ENCODE measurements at places on chromosomes 5 and 9.

GRCh38 chr5:59607138-59607765 lies 286.3 kb downstream of the PDE4D start:
- DNase-seq: no peak

DNA sequence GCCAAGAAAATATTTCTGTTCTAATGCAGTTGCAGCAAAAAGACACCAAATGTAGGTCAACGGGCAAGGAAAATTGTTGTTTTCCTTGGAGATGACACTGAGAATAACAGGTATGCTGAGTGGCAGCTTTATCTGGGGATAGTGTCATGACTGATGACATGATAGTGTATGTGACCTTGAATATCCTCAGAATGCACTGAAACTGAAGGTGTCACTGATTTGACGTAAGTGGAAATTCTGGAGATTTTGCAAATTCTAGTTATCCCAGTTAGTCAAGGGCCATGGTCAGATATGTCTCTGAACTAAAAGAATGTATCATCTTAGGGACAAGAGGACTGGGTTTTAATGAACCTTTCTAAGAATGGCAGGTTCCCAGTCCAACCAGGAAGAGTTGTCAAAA lies 138.0 kb upstream of the C9orf72 start:
- no peak for DNase-seq

DNA sequence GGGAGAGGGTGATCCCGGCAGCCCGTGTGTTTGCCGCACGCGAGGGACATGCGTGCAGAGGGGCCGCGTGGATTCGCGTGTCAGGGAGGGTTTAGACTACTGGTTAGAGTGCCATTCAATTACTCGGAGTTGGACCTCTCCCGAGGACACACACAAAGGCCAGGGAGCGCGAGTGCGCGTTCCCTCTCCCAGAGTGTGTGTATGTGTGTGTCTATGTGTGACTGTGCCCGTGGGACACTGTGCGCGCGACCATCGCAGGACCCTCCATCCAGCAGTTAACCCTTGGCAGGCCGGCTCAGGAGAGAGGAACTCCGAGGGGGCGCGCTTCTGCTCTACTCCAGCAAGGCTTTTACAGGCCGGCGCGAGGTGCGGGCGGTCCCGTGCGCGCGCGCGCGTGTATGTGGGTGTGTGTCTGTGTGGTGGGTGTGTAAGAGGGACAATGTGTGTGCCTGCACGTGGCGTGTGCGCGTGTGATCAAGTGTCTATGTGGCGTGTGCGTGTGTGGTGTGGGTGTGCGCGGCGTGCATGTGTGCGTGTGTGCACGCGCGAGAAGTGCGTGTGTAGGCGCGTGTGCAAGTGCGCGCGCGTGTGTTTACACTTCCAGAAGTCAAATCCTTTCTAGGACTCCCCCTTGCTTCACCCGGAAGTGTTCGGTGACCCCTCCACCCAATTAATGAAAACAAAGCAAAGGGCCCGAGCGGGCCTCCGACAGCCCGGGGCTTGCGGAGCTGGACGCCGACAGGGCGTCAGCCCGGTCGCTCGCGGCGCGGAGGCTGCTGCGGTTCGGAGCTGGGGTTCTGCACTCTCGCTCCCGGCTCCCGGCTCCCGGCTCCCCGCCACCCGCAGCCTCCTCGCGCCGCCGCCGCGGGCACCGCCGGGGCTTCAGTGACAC lies 75.3 kb upstream of the TBCA start:
- DNase-seq: no peak

- DNase-seq: no peak
Measured at GRCh38 chr5:138506370-138507306, 36.4 kb downstream of the ETF1 start.

DNA sequence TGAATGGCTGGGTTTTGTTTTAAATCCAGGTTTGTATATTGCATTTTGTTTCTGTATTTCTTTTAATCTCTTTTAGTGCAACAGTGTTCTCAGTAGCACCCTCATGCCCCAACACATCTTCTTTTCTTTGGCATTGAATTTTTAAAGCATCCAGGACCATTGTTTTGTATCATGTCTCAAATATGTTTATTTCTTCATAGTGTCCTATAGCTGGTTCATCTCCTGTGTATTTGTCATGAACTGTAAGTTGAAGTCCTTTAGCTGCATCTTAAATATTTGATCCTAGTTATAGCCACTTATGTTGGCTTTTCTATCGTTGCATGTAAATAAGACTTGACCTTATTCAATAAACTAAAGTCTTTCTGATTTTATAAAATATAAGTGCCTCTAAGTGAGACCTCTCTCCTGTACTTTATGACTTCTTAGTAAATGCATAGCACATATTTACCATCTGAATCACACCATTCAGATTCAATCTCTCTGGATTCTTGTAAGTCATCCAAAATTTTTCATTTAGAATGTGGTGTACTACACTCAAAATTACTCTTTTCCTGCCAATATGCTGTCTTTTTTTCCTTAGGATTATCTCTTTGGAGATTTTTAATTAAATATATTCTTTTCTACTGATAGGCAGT lies 21.0 kb upstream of the ERCC6L2 start:
- DNase-seq: no peak

DNA sequence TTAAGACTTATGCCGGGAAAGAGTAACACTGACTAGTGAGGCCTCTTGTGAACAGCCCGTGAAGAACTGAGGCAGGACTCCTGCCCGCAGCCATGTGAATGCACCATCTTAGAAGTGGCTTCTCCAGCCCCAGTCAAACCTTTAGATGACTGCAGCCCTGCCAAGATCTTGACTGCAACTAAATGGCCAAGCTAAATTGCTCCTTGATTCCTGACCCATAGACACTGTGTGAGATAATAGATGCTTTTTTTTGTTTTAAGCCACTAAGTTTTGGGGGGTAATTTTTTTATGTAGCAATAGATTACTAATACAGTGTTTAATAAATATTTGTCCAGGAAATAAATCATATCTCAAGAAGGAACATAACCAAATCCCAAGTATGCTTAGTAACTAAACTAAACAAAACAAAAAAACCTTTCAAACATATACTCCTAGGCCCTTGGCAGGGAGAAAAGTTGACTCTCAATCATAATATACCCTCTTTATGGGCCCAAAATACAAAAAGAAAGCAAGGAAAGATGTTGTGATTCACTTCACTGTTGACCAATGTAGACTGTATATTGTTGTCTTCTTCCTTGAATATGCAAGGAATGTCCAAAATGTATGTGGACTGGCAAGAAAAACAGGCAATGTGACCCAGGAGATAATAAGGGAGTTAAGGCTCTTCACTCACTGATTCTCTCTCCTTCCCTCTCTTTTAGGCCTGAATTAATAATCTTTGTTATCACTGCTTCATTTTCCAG lies 79.7 kb upstream of the ZNF366 start:
- DNase-seq: no peak

GRCh38 chr5:176822041-176822792 lies 11.9 kb downstream of the UNC5A start:
- DNase-seq: no peak

GRCh38 chr5:132378580-132378979 lies 9.1 kb downstream of the SLC22A5 start:
- DNase-seq: no peak

- DNase-seq: no peak
Measured at GRCh38 chr9:116383936-116384335, 230.3 kb downstream of the PAPPA start.

- no peak for DNase-seq
Measured at GRCh38 chr5:175640106-175640775, 17.6 kb upstream of the HRH2 start.

DNA sequence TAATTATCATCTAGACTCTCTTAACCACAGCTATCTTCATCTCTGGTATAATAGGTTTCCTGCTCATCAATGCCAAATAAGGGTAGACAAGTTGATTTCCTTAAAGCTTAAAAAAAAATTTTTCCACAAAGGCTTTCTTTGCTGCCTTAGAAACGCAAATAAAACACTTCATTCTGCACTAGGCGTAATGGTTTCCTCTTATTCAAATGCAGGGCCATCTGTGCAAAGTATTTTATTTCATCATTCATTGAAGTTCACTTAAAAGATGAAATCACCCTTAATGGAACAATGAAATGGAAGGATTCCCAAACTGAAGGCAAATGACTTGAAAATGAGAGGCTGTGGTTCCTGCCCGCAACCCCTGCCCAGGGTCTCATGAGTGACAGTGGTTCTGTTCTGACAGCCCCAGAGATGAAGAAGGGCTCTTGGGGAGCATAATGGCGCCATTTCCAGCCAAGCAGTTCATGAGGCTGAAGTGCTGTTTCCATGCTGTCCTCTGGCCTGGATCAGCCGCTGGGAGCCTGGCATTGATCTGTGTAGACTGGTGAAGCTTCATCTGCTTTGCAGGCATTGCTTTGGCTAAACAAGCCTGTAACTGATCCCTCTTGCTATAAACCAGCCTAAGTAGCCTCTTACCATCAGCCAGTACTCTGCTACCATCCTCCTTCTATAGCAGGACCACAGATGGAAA lies 276.9 kb upstream of the WWC1 start:
- no peak for DNase-seq

DNA sequence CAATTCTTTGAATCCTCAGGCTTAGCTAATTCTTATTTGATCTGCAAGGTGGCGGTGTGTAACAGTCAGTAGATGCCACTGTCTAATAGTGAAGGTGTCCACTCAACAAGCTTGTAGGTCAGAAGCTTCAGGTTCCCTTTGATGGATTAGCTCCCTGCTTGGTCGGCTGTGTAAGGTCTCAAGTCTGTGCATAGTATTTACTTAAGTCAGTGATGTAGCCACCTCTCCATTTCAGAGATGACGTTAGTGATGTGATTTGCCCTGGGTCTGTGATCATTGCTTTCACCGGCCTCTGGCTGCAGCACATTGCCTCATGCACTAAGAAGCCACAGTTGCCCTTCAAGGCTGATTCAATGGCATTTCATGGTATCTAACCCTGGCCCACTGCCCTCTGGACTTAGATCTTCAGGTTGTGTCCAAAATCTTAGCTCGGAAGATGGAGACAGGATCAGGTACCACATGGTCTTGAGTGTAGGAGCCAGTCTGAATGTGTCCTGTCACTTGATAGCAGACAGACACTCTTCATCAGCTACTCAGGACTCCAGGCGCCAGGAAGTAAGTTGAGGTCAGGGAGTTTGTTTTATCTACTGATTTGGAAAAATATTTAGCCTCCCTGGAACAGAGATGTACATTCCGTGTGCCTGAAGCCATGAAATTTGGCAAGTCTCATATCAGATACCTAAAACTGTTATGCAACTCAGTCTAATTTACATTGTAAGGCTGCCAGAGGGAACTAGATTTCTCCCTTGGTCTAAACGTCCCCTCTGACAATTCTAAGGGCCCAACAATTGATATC lies 42.9 kb downstream of the SUB1 start:
- DNase-seq: no peak

- DNase-seq: no peak
Measured at GRCh38 chr5:78592735-78593386, 55.7 kb downstream of the LHFPL2 start.

GRCh38 chr5:128083811-128084227 lies 253 bp downstream of the SLC12A2 start:
- DNase-seq: no peak

GRCh38 chr9:117887941-117888340 lies 183.7 kb downstream of the TLR4 start:
- no peak for DNase-seq
